ENCODE measurements at places on chromosomes 3 and 15.

GRCh38 chr3:132549890-132550578 is 47.0 kb upstream of the ACKR4 start:
- no peak for DNase-seq

GRCh38 chr15:43286074-43286473 is 19.3 kb upstream of the TGM5 start:
- DNase-seq, result no peak

DNA sequence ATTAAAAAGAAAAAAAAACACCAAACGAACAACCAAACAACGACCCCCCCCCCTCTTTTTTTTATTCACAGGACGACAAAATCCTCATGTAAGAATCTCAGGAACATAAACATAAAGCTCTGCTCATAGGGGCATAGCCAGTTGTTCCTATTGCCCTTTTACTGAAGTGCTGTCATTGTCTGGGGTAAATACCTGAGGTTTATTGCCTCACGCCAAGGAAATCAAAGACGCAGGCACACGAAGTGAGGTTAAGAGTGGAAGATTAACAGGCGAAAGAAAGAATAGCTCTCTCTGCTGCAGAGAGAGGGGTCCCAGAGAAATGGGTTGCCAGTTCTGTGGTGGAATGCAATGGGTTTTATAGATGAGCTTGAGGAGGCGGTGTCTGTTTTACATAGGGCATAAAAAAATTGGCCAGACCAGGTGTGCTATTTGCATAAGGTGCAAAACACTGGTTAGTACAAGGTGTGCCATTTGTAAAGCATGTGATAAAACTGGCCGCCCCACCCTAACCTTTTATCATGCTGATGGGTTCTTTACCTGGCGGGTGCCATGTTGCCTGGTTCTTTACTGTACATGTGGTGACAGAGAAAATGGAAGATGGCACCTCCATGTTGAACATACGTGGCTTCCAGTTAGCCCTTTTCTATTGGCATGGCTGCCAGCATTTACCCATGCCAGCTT is 257.6 kb upstream of the ZPLD1 start:
- DNase-seq, result no peak

DNA sequence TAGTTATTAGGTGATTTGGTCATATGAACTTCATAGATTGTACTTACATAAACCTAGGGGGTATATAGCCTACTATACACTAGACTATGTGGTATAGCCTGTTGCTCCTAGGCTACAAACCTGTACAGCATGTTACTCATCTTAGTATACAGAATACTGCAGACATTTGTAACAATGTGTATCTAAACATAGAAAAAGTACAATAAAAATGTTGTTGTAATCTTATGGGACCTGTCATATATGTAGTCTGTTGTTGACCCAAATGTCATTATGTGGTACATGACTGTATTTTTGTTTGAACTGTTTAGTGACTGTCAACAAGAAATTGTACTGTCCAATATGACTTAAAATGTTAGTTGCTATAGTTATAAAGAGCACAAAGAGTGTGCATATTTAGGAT is 69.8 kb downstream of the TCF12 start:
- no peak for DNase-seq

DNA sequence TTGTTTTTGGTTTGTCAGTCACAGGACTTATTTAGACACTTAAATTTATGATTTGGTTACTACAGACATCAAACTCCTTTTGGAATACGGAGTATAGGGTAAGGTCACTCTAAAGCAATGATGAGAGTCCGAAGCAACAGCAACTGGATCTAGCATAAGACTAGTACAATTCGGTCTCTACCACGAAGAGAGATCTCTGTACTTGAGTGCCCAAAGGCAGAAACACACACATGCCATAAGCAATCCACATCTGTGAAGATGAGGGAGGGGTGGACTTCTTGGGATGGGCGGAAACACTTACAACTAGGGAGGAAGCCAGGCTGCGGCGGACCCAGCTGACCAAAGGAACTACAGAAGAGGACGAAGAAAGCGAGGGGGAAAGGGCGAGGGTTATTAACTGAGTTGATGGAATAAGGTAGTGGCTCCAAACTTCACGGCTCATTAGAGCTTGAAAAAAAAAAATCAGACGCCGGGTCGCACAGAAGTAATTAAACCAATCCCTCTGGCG is 595 bp downstream of the DPH6 start:
- DNase-seq, result peak; percentile 68

DNA sequence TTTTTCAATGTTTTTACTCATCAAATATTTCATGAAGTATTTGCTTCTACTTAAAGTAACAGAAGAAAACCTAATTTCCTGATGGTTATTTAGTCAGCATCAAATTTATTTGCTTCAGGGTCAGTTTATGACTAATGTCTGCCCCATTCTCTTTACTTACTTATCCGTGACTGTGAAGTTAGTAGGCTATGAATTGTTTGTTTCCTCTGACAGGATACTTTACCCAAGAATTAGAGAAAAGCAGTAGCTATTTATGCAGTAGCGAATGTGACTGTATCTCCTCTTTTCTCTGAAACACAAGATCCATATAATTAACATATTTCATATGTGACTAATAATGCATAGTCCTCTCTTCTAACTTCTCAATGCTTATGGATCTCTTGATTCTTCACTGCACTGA is 329.9 kb upstream of the ROBO1 start:
- DNase-seq, result no peak

DNA sequence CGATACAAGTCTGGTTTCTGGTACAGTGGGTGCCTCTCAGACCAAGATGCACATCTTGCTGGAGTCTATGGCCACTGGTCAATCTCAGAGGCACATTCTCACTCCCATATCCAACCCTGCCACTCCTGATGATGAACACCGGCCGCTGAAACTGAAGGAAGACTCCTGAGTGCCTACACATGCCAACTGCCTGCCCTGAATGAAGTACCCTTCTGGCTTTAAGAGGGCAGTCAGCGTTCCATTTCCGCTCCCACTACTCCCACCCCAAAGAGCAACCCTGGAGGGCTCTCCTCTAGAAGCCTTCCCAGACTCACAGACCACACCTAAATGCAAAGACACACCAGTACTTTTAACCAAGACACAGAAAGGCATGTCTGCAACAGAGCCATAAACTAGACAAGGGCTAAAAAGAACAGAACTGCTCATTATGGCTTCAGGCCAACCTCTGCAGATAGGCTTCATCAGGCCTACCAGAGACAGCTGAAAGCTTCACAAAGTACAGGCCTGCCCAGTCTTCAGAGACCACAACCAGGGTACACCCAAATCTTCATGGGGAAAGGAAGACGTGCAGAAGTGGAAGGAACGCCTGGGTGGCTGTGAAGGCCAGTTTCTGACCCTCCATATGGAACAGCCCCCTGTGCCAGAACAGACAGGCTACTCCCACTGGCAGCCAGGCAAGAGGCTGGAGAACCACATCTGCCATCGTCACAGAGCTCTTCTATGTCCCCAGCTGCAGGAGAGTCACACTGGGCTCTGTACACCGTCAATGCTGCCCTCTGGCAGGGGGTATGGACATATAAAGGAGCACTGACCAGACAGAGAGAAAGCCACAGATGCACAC is 14.3 kb downstream of the ANP32A start:
- no peak for DNase-seq

- DNase-seq, result no peak
Observed at GRCh38 chr3:172079326-172079976, 40.1 kb downstream of the FNDC3B start.

DNA sequence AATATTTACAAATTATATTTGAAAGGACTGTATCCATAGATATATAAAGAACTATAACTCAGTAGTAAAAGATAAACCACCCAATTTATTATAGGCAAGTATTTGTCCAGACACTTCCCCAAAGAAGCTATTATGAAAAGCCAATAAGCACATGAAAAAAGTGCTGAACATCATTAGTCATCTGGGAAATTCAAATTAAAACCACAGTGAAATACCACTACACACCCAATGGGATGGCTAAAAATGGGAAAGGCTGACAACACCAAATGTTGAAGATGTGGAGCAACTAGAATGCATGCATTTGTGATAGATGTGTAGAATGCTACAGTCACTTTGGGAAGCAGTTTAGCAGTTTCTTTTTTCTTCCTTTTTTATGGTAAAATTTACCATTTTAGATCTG is 147.0 kb downstream of the PDE8A start:
- DNase-seq, result no peak

DNA sequence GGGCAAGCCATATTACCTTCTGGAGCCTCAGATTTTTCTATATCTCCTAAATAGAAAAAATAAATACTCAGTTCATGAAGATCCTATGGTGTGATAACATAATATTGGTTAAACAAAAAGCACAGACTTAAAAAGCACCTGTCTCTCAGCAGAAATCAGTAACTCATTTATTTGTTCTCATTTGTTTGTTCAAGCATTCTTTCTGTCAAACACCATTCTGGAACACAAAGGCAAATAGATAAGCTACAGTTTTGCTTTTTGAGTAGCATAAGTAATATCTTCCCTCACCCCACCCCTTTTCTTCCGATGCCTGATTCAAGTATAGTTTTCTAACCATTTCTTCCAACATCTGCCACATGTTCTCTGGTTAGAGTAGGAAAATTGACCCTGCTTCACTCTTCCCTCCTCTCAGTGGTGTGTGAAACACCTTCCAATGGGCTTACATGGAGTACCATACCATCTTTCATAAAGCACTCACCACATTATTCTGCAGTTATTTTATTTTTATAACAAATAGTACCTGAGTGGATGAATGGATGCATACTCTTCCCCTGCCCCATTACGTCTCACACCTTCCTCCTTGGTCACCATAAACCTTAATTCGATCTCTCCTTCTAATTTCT is 8.4 kb upstream of the IL1RAP start:
- no peak for DNase-seq

DNA sequence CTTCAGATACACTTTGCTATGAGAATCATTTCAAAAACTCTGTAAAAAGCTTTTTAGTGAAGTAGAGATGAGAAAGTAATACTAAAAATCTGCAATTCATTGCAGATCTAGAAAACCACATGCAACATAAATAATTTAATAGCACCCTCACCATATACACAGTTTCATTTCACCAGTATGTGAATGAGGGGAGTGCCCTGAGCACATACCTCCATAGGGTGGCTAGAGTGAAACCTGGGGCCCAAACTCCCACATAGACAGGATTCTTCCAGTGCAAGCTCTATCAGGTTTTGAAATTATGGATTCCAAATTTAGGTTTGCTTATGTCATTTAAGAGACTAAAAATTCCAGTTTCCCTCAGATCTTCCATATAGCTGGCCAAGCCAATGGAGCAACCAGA is 973.4 kb upstream of the CFAP20DC start:
- no peak for DNase-seq

GRCh38 chr15:38474155-38474757 is 20.3 kb downstream of the FAM98B start:
- DNase-seq, result no peak

- DNase-seq, result peak; percentile 41
Observed at GRCh38 chr15:63381301-63382204, at the start of gene CA12. Gene CA12 (minus strand): TSS chr15:63381846. CDS start chr15:63381720, 126 bp downstream.

DNA sequence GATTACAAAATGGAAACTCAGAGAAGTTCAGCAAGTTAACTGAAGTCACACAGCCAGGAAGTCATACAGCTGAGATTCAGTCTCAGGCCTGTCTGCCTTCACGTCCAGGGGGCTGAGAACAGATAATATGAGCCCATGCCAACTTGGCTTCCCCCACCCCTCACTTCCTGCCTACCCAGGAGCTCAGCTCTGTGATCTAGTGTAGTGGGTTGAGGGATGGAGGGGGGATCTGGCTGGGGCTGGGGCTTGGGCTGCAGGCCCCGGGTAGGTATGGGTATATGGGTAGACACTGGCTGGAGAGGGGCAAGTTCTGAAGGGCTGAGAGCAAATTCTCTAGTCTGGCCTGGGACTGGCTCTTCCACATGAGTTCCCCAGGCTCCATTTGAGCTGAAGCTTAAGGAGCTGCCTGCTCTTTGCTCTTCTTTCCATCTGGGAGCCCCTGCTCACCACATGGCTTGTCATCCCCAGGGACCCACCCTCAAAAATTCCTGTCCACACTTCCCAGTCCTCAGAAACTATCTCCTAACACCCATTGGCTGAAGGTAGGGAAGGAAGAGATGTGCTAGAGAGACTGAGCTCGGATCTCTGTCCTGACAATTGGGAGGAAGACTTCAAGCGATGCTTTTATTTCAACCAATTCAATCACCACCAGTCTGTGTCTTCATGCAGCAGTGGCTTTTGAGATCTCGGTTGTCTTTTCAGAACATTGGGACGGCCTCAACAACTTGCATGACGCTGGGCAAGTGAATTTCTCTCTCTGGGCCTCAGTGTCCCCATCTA is 2.0 kb downstream of the RASGRF1 start:
- no peak for DNase-seq

- DNase-seq, result no peak
Observed at GRCh38 chr3:15049584-15049983, 15.5 kb downstream of the MRPS25 start.

- no peak for DNase-seq
Observed at GRCh38 chr15:47820057-47820746, 102.9 kb downstream of the SEMA6D start.

GRCh38 chr3:159764490-159765029 is 224.1 kb upstream of the IL12A start:
- no peak for DNase-seq

- DNase-seq, result no peak
Observed at GRCh38 chr15:39944726-39945125, 10.8 kb downstream of the EIF2AK4 start.

DNA sequence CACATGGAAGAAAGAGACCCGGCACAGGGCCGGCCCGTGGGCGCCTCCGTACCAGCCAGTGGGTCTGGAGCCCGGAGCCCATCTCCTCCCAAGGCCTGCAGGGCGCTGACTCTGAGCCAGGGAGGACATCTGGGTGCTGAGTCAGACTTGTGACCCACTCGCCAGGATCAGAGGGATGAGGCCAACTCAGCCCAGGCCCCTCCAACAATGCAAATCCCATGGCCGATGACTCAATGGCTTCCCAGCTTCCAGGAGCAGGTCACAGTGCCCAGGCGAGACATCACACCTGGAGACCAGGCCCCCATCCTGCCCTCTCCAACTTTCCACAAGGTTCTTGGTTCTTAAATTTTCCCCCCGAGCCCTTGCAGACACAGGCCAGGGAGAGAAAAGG is 95.1 kb downstream of the LRIG1 start:
- no peak for DNase-seq

DNA sequence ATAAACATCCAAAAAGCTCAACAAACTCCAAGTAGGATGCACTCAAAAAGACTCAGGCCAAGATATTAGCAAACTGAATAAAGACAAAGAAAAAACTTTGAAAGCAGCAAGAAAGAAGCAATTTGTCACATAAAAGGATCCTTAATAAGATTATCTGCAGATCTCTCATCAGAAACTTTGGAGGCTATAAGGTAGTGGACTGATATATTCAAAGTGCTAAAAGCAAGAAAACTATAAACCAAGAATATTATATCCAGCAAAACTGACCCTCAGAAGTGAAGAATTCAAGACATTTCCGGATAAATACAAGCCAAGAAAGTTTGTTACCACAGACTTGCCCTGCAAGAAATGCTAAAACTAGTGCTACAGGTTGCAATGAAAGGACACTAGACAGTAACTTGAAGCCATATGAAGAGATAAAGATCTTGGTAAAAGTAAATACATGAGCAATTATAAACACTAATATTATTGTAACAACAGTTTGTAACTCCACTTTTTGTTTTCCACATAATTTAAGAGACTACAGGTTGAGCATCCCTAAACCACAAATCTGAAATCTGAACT is 23.6 kb downstream of the C3orf33 start:
- no peak for DNase-seq

Measured in left ventricle myocardium superior (tissue), 1 donor.